Right lobe of liver (tissue), 6 donors: ENCODE measurements at places on chromosomes 13 and 19.

DNA sequence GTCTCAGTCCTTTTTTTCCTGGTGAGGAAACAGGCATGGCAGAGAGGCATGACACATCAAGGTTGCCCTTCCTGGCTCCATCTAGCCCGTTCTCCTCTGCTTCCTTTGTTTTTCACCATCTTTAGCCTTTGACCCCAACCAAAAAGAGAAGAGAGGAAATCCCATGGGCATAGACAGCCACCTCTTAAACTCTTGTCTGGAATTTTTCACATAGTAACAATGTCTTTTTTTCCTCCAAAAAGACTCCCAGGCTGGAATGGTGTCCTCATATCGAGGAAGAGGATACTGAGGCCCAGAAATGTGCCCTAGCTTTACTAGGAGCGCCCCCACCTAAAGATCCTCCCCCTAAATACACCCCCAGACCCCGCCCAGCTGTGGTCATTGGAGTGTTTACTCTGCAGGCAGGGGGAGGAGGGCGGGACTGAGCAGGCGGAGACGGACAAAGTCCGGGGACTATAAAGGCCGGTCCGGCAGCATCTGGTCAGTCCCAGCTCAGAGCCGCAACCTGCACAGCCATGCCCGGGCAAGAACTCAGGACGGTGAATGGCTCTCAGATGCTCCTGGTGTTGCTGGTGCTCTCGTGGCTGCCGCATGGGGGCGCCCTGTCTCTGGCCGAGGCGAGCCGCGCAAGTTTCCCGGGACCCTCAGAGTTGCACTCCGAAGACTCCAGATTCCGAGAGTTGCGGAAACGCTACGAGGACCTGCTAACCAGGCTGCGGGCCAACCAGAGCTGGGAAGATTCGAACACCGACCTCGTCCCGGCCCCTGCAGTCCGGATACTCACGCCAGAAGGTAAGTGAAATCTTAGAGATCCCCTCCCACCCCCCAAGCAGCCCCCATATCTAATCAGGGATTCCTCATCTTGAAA lies at the start of gene GDF15:
TSS of gene GDF15 (plus strand) at position 484 of the 868 bp plus-strand sequence. CDS start at position 516, 32 bp downstream.
- peak; percentile 94 for DNase-seq
- peak within 1 kb of the TSS; percentile 27 for H3K4me3 ChIP-seq
- H3K27me3 ChIP-seq = no peaks in the 10 kb centered on the region
- peak within 1 kb of the TSS; percentile 64 for H3K27ac ChIP-seq
- H3K36me3 ChIP-seq = no peaks in the 10 kb centered on the region
- peaks cover 31% of the 10 kb centered on the region for H3K4me1 ChIP-seq

GRCh38 chr13:105220881-105221280 lies 1314.6 kb downstream of the EFNB2 start:
- no peak for DNase-seq
- H3K36me3 ChIP-seq = no peaks in the 10 kb centered on the region
- H3K27ac ChIP-seq = no peak overlapping the region
- H3K4me3 ChIP-seq = no peak overlapping the region
- no peaks in the 10 kb centered on the region for H3K27me3 ChIP-seq

DNA sequence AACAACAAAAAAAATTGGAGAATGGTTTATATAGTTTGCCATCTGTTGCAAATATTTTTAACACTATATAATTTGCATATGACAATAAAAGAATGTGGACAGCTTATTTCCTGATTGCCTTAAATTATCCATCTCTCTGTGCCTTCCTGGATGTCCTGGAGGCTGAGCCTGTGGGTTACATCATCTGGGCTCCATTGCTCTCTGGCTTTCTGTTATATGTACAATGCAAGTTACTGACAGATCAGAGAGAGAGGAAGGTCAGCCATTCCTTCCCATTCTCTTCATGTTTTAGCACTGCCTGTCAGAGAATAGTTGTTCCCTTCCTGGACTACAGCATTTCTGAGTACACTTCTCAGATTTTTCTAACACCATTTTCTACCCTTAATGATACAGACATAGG lies 758.3 kb upstream of the PCDH20 start:
- no peaks in the 10 kb centered on the region for H3K36me3 ChIP-seq
- DNase-seq = no peak
- no peaks in the 10 kb centered on the region for H3K27me3 ChIP-seq
- no peaks in the 10 kb centered on the region for H3K4me1 ChIP-seq

DNA sequence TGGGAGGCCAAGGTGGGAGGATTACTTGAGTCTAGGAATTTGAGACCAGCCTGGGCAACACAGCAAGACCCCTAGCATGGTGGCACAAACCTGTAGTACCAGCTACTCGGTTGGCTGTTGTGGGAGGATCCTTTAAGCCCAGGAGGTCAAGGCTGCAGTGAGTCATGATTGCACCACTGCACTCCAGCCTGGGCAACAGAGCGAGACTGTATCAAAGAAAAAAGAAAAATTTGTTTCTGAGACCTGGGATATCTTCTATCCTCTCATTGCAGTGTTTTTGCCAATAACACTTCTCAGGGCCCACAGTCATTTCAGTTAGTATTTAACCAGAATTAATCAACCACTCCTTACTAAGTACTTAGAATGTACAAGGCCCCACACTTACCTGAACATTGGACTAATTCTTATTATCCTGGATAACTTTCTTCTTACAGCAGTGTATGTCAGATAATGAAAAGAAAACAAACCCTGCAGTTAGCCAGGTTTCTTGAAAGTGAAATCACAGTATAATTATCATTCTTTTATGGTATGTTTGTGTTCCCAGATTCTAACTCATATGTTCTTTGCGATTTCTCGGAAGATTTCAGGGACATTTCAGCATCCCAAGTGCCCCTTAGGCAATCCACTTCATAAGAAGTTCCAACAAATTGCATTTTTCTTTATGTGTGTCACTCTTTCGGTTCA lies 75.6 kb upstream of the KLF5 start:
- no peaks in the 10 kb centered on the region for H3K4me1 ChIP-seq
- no peaks in the 10 kb centered on the region for H3K36me3 ChIP-seq
- H3K27me3 ChIP-seq = no peaks in the 10 kb centered on the region
- DNase-seq = no peak

DNA sequence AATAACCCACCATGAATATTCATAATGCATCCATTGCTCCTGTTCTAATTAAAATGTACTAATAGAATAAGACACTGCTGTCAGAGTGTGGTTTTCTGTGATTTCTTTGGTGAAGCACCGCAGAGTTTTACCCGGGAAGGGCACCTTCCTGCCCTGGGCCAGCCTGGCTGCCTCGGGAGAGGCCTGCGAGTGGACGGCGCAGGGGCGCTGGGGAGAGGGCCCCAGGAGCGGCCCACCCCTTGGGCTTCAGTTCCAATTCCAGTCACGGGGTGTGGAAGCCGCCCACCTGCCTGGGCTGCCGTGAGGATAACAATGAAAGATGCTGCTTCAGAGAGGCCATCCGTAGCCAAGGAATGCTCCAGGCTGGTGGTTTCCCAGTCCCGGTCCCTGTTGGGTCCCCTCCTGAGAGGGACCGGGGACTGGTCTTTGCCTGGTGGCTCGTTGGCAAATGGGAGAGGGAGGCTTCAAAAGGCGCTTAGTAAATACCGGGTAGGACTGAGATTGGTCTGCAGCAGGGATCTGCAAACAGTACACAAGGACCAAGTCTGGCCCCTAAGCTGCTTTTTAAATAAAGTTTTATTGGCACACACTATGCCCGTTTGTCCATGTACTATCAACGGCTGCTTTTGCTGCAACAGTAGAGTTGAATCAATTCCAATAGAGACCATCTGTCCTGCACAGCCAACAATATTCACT lies 18.0 kb downstream of the TCF3 start:
- DNase-seq = no peak
- H3K4me1 ChIP-seq = no peaks in the 10 kb centered on the region
- no peaks in the 10 kb centered on the region for H3K36me3 ChIP-seq

DNA sequence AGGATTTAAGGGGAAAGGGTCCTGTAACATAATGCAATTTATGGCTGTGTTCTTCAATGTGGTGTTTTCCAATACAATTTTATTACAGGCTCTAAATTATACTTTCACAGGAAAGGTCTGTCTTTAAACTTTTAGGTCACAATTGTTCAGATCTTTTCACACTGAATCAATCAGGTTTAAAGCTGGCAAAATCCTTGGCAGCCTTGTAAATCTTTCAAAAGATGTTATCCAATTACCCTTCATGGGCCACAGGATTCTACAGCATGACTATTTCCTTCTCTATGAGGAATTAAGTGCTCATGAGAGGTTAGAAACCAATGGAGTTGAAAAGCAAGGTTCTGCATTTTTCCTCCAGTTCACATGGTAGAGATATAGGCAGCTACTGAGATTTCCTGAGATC lies 211.5 kb upstream of the MIR17HG start:
- H3K4me3 ChIP-seq = no peak overlapping the region
- H3K27ac ChIP-seq = no peak overlapping the region
- no peaks in the 10 kb centered on the region for H3K36me3 ChIP-seq

DNA sequence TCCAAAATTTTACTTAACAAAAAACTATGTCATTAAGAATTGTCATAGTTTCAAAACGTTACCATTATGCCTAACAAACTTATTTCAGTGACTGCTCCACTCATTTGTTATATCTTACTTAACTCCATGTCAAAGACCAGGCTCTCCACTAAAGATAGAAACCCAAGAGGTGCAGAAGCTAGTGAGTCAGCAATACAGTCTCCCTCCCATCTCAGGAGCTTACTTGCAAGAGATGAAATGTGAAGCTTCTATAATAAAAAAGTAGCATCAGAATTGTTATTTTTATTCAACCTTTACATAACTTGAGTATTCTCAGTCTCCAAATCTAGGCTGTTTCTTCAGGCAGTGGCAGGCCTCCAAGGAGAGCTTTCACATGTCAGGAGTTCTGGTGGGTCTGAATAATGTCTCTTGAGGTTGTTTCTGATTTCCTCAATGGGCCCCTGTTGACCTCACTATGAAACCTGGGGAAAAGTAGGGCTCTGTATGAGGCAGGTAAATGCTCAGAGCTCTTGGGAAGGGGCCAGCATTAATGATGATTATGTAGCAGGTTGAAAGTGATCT lies 242.0 kb downstream of the NDFIP2 start:
- H3K4me1 ChIP-seq = no peaks in the 10 kb centered on the region
- H3K36me3 ChIP-seq = no peaks in the 10 kb centered on the region
- no peak for DNase-seq

GRCh38 chr13:99371956-99372355 lies 64.8 kb upstream of the GPR183 start:
- no peak overlapping the region for H3K4me3 ChIP-seq
- no peaks in the 10 kb centered on the region for H3K27me3 ChIP-seq
- H3K4me1 ChIP-seq = no peaks in the 10 kb centered on the region
- no peak for DNase-seq
- H3K27ac ChIP-seq = no peak overlapping the region

- no peak overlapping the region for H3K27ac ChIP-seq
- H3K4me3 ChIP-seq = no peak overlapping the region
- H3K36me3 ChIP-seq = no peaks in the 10 kb centered on the region
- H3K27me3 ChIP-seq = no peaks in the 10 kb centered on the region
- no peak for DNase-seq
These were observed 65.4 kb upstream of the WDFY2 start for GRCh38 chr13:51518827-51519226.

DNA sequence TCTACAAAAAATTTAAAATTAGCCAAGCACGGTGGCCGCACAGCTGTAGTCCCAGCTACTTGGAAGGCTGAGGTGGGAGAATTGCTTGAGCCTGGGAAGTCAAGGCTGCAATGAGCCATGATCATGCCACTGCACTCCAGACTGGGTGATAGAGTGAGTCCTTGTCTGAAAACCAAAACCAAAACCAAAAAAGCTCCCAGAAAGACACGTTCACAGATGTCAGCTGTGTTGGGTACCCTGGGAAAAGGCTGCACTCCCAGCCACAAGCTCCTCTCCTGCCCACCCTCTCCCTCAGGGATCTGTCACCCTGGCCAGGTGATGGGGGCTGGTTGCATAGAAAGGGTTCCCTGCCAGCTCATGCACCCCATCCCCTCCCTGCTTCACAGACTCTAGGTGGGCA lies 53.3 kb downstream of the RNF6 start:
- H3K4me1 ChIP-seq = no peaks in the 10 kb centered on the region
- H3K27me3 ChIP-seq = no peaks in the 10 kb centered on the region
- no peak overlapping the region for H3K27ac ChIP-seq
- no peaks in the 10 kb centered on the region for H3K36me3 ChIP-seq
- no peak overlapping the region for H3K4me3 ChIP-seq

GRCh38 chr19:3669947-3670795 lies 30.1 kb downstream of the PIP5K1C start:
- H3K27me3 ChIP-seq = no peaks in the 10 kb centered on the region
- no peak for DNase-seq
- H3K4me1 ChIP-seq = no peaks in the 10 kb centered on the region
- H3K36me3 ChIP-seq = no peaks in the 10 kb centered on the region
- H3K27ac ChIP-seq = peak overlapping the region; percentile 73
- H3K4me3 ChIP-seq = no peak overlapping the region

- DNase-seq = no peak
- peaks cover 8% of the 10 kb centered on the region for H3K27me3 ChIP-seq
- no peaks in the 10 kb centered on the region for H3K36me3 ChIP-seq
These were observed 6.1 kb downstream of the FLT3 start for GRCh38 chr13:28094306-28094705.

GRCh38 chr13:60170414-60170813 lies 6.7 kb upstream of the DIAPH3 start:
- H3K27me3 ChIP-seq = no peaks in the 10 kb centered on the region
- no peak overlapping the region for H3K4me3 ChIP-seq
- H3K4me1 ChIP-seq = no peaks in the 10 kb centered on the region
- H3K36me3 ChIP-seq = no peaks in the 10 kb centered on the region
- DNase-seq = no peak

DNA sequence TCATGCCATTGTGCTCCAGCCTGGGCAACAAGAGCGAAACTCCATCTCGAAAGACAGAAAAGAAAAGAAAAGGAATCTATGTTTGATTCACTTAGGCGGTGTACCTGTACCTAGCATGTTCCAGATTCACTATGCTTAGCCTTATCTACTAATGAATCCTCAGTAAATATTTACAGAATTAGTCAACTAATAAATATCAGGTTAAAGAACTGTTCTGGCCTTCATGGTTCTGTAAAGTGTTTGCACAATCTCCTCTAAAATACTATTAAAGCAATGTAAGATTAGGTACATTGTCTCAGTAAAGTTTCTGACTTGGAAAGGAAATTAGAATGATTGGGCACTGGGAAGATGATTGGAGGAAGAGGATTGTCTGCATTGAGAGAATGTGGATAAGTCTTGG lies 2770.4 kb downstream of the PCDH9 start:
- no peak overlapping the region for H3K4me3 ChIP-seq
- no peak overlapping the region for H3K27ac ChIP-seq
- H3K27me3 ChIP-seq = no peaks in the 10 kb centered on the region
- no peaks in the 10 kb centered on the region for H3K36me3 ChIP-seq
- H3K4me1 ChIP-seq = no peaks in the 10 kb centered on the region
- no peak for DNase-seq

DNA sequence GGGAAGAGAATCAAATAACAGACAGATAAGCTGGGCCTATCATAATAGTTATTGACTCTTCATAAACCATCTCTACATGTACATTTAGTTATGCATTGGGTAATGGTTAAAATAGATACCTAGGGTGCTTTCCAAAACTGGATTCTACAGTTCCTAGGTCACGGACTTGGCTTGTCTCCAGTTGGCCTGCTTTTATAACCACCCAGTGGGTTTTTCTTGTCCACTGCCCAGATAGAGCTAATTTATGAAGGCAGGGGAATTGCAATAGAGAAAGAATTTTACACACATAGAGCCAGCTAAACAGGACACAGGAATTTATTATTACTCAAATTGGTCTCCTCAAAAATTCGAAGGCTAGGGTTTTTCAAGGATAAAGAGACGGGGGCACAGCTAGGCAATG lies 97.3 kb downstream of the FAM216B start:
- no peak overlapping the region for H3K27ac ChIP-seq
- no peak overlapping the region for H3K4me3 ChIP-seq
- DNase-seq = no peak
- H3K4me1 ChIP-seq = no peaks in the 10 kb centered on the region
- no peaks in the 10 kb centered on the region for H3K36me3 ChIP-seq
- no peaks in the 10 kb centered on the region for H3K27me3 ChIP-seq
